ENCODE measurements at places on chromosomes 2 and 18.

DNA sequence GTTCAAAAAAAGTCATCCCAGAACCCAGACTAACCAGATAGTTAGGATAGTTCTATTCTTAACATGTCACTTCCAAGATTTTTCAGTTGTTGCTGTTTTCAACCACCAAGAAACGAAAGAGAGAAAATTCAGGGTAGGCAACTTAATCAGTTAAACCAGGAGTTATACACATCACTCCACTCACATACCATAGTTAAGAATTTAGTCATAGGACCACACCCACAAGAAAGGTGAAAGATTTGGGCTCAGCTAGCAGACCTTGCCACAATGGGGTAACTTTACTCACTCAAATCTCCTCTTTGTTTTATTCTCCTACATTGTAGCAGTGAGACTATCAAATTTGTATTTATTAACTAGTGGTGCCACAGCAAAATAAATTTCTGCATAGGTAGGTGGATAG lies 473.6 kb downstream of the NUP35 start:
- DNase-seq: no peak

GRCh38 chr18:4319738-4320677 lies 135.1 kb downstream of the DLGAP1 start:
- DNase-seq: no peak

- DNase-seq: no peak
Observed at GRCh38 chr18:51575171-51575570, 377.7 kb upstream of the MEX3C start.

- no peak for DNase-seq
Observed at GRCh38 chr2:173713904-173714555, 251.1 kb downstream of the SP3 start.

GRCh38 chr18:79497638-79498081 lies 101.9 kb downstream of the NFATC1 start:
- no peak for DNase-seq

DNA sequence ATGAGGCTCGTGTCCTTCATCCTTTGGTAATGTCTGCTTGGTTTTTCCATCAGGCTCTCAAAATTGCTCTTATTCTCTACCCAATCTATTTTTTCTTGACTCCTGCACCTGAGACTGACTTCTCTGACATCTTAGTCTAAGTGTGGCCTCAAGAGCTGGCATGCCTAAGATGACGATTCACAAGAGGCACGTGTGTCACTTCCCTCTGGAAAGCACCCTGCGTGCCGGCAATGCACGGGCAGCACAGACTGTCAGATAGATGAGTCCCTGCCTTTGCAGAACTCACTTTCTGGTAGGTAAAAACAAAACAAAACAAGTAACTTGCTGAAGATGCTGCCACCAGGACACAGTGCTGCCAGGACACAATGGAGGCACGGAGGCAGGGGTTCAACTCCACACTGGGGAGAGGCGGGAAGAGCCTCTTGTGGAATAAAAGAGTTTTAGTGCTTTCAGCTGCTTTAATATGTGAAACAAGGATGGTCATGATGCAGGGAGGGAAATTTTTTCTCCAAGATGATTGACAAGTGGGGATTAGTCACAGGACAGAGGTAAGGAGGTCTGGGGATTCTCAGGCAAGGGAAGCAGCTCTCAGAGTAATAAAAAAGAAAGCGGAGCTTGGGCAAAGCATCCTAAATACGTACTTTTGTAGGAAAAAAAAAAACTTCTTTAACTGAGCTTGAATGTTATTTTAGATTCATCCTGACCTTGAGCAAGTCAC lies 27.3 kb downstream of the CYB5A start:
- DNase-seq: no peak

DNA sequence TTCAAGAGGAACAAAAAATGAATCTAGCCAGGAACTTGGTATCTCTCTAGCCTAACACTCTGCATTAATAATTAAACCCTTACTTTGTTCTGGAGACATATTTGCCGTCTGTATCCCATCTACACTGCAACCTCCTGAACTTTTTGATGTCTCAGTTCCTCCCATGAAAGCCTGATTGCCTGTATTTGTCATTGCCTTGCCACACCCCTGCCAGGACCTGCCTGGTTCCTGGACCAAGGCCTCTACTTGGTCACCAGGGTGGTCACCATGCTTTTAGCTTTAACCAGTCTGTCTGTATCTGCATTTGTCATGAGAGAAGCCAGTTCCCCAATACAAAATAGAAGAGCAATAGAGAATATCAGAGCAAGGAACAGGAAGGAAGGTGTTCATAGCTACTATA lies 58.8 kb upstream of the NOL4 start:
- no peak for DNase-seq

DNA sequence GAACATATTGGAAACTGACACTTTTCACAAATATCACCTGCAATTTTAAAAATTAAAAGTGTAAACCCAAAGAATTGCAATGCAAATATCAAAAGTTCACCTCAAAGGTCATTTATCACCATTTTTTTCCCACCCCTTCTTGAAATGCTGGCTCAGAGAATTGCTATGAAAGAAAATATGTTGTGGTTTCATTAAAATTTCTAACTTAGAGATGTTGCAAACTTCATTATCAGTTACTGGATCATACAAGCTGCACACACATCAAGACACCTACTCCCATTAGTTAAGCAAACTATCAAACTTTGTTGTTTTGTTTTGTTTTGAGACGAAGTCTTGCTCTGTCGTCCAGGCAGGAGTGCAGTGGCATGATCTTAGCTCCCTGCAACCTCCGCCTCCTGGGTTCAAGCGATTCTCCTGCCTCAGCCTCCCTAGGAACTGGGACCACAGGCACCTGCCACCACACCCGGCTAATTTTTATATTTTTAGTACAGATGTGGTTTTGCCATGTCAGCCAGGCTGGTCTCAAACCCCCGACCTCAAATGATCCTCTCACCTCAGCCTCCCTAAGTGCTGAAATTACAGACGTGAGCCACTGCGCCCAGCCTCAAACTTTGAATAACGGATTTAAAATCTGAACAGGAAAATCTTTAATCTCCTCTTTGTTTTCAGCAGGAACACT lies 37.0 kb downstream of the STK39 start:
- DNase-seq: no peak

GRCh38 chr2:226916669-226917068 lies 80.8 kb downstream of the RHBDD1 start:
- no peak for DNase-seq

DNA sequence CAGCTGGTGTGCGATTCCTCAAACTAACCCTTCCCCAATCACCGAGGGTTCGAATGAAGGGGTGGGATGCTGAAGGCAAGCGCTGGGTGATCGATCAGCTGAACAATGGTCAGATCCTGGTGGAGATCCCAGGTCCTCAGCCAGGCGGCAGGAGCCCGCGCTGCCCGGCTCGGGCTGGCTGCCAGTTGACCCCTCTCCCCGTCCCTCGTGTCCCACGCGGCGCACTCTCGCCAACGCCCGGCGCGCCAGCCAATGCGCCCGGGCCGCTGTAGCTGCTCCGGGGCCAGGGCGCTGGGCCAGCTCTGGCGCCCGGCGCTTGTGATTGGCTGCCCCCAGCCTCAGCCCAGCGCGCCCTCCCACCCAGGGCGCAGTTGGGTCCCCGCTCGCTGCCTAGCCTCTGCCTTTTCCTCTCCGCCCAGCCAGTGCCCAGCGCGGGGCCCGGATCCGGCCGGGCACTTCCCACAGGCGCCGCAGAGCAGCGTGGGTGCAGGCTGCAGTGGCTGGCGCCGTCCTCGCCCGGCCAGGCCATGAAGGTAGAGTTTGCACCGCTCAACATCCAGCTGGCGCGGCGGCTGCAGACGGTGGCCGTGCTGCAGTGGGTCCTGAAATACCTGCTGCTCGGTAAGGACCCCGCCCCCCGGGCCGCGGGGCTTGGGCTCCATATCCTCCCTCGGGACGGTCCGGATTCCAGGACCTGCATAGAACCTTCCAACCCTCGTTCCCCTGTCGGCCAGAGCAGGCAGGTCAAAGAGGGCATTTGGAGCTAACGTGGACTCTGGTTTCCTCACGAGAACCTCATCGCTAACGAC lies at the start of gene MOGAT1:
Gene MOGAT1 (plus strand): TSS at position 400 of the 809 bp plus-strand sequence. CDS start 128 bp downstream, at position 528.
- DNase-seq: no peak

DNA sequence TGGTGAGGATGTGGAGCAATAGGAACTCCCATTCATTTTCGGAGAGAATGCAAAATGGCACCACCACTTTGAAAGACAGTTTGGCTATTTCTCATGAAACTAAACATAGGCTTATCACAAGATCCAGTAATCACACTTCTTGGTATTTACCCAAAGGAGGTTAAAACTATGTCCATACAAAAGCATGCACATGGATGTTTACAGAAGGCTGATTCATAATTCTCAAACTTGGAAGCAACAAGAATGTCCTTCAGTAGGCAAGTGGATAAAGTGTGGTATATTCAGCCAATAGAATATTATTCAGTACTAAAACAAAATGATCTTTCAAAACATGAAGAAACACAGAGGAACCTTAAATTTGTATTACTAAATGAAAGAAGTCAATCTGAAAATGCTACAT lies 440.6 kb downstream of the FBXO15 start:
- DNase-seq: no peak

DNA sequence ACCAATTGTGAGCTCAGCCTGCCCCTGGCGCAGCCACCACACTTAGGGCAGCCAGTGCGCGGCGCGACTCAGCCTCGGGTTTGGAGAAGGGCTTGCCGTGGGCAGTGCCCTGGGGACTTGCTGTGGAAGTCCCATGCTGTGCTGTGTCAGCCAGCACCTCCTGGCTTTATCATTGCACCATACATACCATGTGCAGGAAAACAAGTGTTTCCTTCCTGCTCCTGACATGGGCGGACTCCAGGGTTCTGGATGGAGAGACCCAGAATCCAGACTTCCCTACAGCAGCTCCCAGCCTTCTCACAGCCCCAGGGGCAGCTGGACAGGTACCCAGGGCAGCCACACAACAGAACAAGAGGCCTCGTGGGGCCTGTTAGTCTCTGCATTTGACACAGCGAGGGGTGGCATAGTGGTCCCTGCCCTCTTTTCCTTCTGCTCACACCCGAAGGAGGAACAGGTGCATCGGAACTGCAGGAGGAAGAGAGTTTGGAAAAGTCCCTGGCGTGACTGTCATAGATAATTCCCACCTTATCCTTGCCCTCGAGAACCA lies 54.2 kb downstream of the SDC1 start:
- DNase-seq: no peak

All from KG1 (cell line).